AG04450 (cell line): ENCODE measurements at places on chromosomes 4 and X.

DNA sequence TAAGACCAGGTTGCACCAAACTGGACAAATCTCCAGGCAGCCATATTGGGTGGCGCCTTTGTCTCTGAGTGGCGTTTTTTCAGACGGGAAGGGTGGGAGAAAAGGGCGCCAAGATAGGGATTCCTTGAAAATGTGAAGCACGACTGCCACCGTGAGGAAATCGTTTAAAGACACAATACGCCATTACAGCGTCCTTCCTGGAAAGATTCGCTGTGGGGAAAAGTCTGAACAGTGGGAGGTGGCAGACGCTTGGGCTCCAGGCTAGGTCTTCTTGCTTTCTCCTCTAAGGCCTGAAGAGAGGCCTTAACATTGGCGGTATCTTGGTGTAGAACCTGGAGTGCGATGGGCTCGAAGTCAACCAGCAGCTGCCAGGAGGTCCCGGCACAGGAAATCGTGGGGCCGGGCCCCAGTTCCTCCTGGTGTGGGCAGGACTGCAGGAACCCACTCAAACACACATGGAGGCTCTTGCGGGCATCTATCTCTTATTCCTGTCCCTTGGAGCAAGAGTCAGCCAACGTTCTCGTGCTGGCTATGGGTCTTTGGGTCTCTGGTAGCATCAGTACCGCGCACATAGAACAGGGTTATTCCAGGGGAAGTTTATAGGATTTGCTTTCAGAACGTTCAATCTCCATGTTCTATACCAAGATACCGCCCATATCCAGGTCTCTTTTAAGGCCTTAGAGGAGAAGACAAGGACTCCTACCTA lies 208.8 kb downstream of the OR13H1 start:
- no peak for DNase-seq

GRCh38 chr4:160510928-160511327 lies 1408.0 kb downstream of the RAPGEF2 start:
- DNase-seq: no peak

DNA sequence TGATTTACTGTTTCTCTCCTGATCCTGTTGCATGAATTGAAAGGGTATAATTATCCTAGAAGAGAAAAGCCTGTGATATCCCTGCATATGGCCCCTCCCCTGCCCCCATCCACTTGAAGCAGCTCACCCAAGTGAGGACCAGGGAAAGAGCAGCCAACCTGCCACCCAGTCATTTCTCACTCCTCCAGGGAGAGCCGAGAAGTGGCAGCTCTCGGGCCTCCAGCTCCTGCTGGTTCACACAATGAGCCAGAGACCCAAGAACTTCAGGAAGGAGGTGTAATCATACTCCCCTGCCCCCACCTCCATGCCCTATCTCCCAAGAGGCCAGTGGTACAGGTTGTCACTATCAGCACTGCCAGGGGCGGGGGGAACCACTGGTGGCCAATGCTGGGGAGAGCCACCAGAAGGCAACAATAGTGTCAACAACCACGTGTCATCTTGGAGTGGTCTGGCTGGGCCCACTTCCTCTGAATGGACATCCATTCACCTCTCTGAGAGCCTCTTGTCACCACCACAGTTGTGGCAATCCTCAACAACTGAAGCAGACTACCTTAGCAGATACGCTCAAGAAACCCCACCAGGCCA lies 42.9 kb downstream of the APOO start:
- no peak for DNase-seq

DNA sequence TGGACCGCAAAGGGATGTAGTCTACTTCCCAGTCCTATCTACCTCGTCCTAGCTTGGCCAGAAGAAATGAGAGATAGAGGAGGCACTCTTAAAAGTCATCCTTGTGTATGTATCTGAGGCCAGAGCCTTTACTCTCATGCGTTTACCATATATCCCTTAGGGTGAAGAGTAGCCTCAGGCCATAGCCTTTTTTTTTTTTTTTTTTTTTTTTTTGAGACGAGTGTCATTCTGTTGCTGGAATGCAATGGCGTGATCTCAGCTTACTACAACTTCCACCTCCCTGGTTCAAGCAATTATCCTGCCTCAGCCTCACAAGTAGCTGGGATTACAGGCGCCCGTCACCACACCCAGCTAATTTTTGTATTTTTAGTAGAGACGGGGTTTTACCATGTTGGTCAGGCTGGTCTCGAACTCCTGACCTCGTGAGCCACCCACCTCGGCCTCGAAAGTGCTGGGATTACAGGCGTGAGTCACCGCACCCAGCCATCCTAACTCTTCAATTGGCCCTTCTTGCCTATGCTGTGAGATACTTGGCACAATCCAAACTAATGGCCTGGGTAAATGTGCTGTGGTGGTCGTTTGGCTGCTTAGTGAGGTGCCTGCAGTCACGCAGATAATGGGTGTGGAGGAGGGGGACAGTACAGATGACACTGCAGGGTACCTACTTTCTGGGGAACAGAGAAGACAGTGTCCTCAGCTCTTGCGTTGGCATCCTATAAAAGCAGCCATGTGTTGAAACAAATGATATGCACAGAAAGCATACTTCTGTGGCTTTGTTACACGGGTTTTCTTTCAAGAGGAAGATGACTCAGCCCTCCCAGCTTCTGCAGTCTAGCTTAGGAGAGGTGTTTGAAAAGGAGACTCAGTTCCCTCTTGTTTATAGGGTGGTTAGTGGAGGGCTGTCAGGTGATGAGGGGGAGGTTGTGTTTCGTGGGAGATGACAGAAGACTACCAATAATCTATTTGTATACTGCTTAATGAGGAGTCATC lies 10.4 kb upstream of the DGAT2L6 start:
- peak; percentile 44 for DNase-seq

DNA sequence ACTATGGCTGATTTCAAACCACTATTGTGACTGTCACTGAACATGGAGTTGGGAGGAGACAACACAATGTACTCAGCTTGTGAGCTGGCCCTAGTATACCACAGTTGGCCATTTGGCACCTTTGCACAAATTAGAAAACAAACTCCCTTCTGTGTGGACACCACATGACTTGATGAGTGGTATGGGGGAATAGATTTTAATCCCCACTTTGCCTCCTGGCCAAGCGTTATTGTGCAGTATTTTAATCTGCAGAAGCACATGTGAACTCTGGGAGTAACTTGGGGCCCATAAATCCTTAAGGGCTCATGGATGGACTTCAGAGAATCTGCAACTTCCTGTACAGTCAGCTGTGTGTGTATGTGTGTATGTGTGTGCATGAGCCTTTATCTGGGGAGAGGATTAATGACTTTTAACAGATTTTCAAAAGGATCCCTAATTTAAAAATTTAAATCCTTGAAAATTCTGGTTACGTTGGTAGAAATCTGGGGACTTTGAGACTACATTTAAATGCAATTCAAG lies 105.0 kb upstream of the PAQR3 start:
- DNase-seq: no peak
